ENCODE measurements at places on chromosomes 11 and 22. TPM values are rescaled to one million over a fixed set of nuclear protein-coding genes. Genes with fewer than 3 reads are reported as not detected.

The PLAAT3 gene
- 6.5 TPM for total RNA-seq

The HARBI1 gene
- 3.3 TPM for total RNA-seq

The SCN4B gene
- total RNA-seq = 0.72 TPM

GRCh38 chr22:48139776-48140175 lies 1377.3 kb downstream of the TBC1D22A start:
- H3K4me3 ChIP-seq = no peak overlapping the region
- H3K36me3 ChIP-seq = no peaks in the 10 kb centered on the region
- H3K27me3 ChIP-seq = peaks cover 4% of the 10 kb centered on the region
- H3K27ac ChIP-seq = no peak overlapping the region
- DNase-seq = no peak

DNA sequence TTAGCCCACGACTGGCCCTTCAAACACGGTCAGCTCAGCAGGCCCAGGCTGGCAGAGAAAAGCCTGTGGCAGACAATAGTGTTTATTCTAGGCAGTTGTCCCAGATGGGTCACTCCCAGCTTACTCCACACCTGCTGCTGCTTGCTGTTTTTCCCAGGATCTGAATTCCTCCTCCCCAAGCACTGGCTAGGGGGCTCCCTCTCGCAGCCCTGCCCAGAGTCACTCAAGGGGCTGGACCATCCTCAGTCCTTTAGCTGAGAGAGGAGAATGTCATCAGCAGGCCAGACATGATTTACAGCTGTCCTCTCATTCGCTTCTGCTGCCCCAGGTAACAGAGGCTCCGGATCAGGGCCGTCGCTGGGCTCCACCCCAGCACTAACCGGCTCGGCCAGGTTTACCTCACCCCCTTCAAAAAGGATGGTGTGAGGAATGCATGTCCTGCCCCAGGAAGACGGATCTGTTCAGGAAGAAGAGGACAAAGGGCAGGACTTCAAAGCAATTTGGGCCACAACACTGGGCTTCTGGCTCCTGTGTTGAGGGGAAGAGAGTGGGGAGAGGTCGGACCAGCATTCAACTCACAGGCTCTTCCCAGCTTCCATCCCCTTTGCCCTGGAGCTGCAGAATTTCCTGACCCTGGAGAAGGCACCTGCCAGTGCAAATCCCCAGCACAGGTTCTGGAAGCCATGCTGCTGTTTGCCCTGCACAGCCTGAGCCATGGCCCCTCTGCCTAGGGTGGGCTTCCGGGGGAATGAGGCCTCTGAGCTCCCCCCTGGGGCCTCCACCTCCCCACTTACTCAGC lies 59.7 kb upstream of the BARX2 start:
- H3K27ac ChIP-seq = no peak overlapping the region
- H3K27me3 ChIP-seq = no peaks in the 10 kb centered on the region
- no peak overlapping the region for H3K4me3 ChIP-seq
- DNase-seq = no peak

- H3K4me1 ChIP-seq = peaks cover 19% of the 10 kb centered on the region
- peaks cover 49% of the 10 kb centered on the region for H3K27me3 ChIP-seq
- H3K4me3 ChIP-seq = no peak overlapping the region
- no peak for DNase-seq
Observed at GRCh38 chr11:46914363-46914762, 4.0 kb downstream of the LRP4 start.

DNA sequence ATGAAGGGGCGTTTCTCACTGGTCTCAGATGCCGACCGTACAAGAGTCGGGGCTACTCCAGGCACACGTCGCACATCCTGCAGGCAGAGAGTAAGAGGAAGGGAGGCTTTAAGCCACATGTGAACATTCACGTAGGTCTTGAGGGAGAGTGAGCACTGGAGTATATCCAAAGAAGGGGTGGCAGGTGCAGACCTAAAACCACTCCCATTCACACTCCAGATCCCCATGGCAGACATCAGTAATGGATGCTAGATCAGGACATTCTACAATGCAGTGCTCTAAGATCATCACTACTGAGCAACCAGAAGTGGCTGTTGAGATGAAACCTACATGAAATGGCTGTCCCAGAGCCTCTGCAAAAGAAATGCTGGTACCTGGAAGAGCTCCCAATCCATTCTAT lies 39.0 kb downstream of the WT1 start:
- H3K36me3 ChIP-seq = no peaks in the 10 kb centered on the region
- peaks cover 7% of the 10 kb centered on the region for H3K27me3 ChIP-seq
- no peaks in the 10 kb centered on the region for H3K4me1 ChIP-seq
- DNase-seq = no peak
- H3K4me3 ChIP-seq = no peak overlapping the region
- H3K27ac ChIP-seq = no peak overlapping the region

DNA sequence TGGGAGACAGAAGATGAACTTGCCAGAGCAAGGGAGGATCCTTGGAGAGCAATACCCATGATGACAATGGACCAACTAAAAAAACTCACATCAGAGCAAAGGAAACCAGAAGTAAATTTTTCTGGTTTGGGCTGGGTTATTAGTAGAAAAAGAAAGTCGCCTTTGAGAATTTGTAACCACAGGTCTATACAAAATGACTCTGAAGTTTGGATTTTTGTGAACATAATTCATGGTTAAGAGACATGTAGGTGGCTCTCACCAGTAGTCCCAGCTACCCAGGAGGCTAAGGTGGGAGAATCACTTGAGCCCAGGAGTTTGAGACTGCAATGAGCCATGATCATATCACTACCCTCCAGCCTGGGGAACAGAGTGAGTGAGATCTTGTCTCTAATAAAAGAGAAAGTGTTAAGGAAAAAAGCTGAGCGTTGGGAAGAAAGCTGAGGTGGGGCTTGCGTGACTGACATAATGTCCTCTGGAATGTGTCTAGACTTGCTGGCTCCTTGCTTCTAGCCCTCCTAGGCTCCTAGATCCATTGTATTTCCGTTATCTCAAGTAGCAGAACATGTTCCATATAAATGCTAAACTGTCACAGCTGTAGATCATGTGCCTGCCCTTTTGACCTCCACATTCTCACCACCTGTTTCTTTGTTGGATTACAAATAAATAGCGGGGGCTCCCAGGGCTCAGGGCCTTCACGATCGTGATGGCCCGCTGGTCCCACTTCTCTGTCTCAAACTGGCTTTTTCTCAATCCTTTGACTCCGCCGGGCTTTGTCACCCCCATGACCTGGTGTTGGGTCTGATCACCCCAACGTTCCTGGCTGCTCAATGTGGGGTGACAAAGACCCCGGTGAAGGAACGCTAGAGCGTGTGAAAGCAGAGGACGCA lies 56.2 kb upstream of the SC5D start:
- H3K27me3 ChIP-seq = peaks cover 18% of the 10 kb centered on the region
- no peak overlapping the region for H3K4me3 ChIP-seq
- H3K27ac ChIP-seq = no peak overlapping the region

GRCh38 chr11:117688255-117688797 lies 108.7 kb downstream of the DSCAML1 start:
- no peaks in the 10 kb centered on the region for H3K4me1 ChIP-seq
- no peak overlapping the region for H3K4me3 ChIP-seq
- no peaks in the 10 kb centered on the region for H3K27me3 ChIP-seq

- no peak overlapping the region for H3K27ac ChIP-seq
- H3K27me3 ChIP-seq = no peaks in the 10 kb centered on the region
- no peak overlapping the region for H3K4me3 ChIP-seq
- no peak for DNase-seq
- H3K36me3 ChIP-seq = no peaks in the 10 kb centered on the region
Observed at GRCh38 chr11:59259867-59260475, 47.2 kb upstream of the MPEG1 start.

- no peak for DNase-seq
- H3K36me3 ChIP-seq = no peaks in the 10 kb centered on the region
- H3K27ac ChIP-seq = no peak overlapping the region
- H3K4me1 ChIP-seq = peaks cover 8% of the 10 kb centered on the region
- H3K27me3 ChIP-seq = no peaks in the 10 kb centered on the region
Observed at GRCh38 chr11:72491001-72491400, 56.7 kb upstream of the CLPB start.

Data from activated CD8-positive, alpha-beta T cell treated with anti-CD3 and anti-CD28 coated beads for 36 hours (primary cell).